ENCODE measurements at places on chromosomes 2 and 18.

- DNase-seq: no peak
These were observed 8.4 kb downstream of the GRP start for GRCh38 chr18:59228351-59228750.

- no peak for DNase-seq
These were observed 34.8 kb upstream of the PPP4R1 start for GRCh38 chr18:9649164-9649540.

DNA sequence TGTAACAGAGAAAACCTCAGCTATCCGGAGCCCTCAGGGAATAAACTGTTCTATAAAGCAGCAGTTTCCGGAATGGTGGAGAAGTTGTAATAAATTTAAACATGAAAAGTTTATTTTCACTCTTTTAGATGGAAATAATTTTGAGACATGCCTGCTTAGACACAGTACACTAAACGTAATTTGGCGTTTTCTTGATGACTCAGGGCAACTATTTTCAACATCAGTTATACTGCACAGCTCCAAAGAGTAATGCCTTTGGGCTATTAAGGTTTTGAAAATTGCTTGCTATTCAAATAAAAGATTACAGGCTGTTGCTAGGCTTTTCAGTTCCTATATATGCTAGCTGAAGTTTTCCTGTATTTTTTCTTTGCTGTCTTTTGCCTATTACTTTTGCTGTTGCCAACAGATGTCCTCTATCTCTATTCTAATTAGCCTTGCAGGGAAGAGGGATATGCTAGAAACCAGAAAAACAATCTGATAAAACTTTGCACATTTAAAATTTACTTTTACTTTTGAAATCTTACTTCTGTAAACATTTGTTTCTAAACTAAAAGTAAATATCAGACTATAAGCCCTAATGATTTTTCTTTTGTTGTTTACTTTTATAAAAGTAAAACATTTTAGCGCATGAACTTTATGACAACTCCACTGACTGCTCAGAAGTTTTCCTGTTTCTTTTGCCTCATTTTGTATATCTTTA, 113.4 kb upstream of the WDSUB1 start:
- DNase-seq: no peak

DNA sequence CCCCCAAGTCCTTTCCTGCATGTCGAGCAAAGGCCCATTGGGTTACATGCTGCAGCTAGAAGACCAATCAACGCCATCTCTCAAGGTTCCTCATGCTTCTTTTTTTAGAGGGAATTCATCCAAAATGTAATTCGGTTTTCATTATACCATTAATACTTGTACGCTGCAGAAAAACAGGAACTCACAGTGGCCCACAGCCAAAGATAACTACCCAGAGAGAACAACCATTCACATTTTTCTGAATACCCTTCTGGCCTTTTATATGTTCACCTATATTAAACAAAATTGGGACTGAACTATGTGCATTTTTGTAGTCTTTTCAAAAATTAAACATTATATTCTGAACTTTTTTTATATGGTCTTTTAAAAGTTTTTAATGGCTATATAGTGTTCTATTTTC, 25.8 kb downstream of the FARP2 start:
- DNase-seq: no peak

- DNase-seq: no peak
These were observed 75.8 kb downstream of the SDC1 start for GRCh38 chr2:20148923-20149702.

DNA sequence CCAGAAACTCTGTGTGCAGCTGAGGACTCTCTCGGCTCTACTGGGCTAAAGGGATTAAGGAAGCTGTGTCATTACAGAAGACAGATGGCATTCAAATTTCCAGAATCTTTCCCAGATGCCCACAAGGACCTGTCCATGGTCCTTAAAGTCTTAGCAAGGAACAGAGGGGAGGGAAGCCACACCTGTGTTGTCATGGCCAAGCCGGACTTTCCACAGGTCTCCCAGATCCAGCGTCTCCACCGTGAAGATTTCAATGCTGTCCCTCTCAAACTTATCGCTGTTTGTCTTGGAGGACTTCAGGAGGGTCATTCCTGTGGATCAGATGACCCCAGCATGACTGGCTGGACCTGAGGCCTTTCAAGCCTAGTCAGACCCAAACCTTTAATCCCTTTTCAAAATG, 114.5 kb downstream of the LOXHD1 start:
- no peak for DNase-seq

- DNase-seq: peak; percentile 23
These were observed 1232.3 kb upstream of the ZEB2 start for GRCh38 chr2:145752091-145752806.

- DNase-seq: no peak
These were observed at the start of gene SULT1C4 for GRCh38 chr2:108377815-108378630. TSS of gene SULT1C4 (plus strand) at chr2:108377954. CDS start at chr2:108378338, 384 bp downstream.

DNA sequence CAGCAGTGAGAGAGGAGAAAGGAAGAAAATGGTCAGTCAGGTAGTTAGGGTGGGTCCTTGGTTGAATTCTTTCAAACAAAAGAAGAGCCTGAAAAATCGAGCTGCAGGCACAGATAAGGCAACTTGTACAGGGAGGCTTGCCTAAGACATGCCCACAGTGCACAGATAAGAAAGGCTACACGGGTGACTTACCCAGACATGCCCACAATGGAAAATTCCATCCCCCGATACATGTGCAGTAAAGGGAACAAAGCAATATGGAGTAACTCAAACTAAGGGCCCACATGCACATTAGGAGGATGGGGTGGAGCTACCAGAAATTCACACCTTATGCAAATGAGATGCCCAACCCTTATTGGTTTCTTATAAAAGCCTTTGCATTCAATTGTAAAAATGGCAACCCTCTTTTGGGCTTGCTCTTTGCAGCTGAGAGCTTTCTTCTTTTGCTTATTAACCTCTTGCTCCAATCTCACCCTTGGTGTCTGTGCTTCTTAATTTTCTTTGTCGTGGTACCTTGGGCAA, 110.3 kb upstream of the RMP24 start:
- no peak for DNase-seq

- no peak for DNase-seq
These were observed 279.7 kb downstream of the RNF144A start for GRCh38 chr2:7196883-7197282.

DNA sequence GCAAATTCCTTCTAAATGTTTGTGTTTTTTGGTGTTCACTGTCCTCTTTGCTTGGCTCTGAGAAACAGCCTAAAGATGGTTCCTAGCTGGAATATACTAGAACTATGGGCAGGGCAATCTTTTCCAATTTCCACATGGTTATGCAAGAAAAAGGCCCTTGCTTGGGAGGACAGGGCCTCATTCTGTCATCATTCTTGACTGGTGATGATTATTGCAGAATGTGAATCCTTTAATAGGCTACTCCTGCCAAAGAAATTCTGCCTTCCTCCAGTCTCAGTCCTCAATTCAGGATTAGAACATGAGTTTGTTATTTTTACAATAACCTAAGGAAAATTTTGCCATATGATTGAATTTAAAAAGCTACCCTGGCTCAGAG, 218.7 kb downstream of the HNMT start:
- no peak for DNase-seq

GRCh38 chr2:129728035-129728972, 251.2 kb upstream of the RAB6C start:
- DNase-seq: no peak

- DNase-seq: peak; percentile 2
These were observed 134.6 kb downstream of the INSIG2 start for GRCh38 chr2:118222672-118223421.

- DNase-seq: no peak
These were observed 69.6 kb downstream of the RDH14 start for GRCh38 chr2:18490901-18491300.

DNA sequence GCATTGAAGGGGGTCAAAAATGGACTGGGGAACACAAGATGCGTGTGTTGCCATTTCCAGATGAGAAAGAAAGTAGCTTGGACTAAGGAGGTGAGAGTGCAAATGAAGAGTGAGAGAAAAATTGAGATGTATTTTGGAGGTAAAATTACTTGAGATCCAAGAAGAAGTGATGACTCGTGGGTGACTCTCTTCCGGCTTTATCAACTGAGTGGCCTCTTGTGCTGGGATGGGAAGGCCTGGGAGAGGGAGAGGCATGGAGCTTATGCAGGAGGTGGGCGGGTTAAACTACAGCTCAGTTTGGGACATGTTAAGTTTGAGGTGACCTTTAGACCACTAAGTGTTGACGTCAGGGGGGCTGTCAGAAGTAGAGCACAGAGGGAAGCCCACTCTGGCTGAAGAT, 34.9 kb downstream of the SULT1C2 start:
- DNase-seq: no peak

GRCh38 chr2:45629971-45630370, 18.9 kb upstream of the SRBD1 start:
- DNase-seq: no peak

DNA sequence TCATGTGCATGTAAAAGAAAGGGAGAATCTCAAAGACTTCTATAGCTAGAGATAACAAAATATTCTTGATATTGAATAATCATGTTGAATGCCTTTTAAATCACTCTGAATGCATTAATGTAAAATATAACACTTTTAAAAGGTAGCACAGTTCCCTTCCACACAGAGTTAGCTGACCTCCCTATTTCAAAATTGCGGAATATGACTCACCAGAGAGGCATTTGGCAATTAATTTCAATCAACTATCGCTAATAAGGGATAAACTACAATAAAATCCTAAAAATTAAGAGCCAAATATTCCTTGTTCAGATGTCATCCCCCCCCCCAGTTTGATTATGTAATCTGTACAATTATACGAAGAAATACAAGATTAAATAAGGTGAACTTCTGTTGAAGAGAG, 29.3 kb downstream of the ZC3H15 start:
- DNase-seq: no peak

- no peak for DNase-seq
These were observed 373.5 kb downstream of the SOX11 start for GRCh38 chr2:6065703-6066102.

DNA sequence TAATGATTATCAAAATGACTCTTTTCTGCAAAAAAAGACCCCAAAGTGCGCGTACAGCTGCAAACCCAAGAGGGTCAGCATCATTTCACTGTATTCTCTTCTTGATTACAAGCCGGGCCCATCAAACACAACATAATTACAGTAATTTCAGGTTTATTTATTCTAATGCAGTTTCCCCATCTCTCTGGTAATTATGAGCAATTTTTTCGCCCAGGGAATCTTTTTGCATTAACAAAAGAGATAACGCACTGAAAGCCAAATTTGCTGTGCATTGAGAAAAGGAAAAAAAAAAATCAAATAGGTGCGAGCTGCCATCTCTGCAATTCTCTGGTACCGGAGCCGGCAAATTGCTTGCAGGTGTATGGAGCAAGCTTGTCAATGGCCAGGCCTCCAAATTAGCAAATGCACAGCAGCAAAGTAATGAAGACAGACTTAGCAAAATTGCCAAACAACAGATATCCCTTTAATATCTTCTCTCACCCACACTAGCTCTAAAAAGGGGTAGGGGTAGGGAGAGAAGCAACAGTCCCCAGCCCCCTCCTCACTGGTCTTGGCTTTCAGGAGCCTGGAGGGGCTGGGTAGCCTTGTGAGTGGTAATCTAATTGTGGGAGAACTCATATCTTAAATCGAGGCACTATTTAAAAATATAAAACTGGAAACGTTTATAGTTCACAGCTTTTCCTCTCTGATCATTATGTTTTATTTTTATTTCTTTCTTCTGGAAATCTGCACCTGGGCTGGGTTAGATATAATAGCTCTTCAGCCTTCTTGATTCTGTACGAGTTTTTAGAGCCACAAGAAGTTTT, 6.7 kb downstream of the DLX1 start:
- DNase-seq: no peak

- peak; percentile 78 for DNase-seq
These were observed 1.1 kb upstream of the CXCR4 start for GRCh38 chr2:136118819-136119716.

GRCh38 chr18:7822435-7823331, 255.6 kb downstream of the PTPRM start:
- no peak for DNase-seq

DNA sequence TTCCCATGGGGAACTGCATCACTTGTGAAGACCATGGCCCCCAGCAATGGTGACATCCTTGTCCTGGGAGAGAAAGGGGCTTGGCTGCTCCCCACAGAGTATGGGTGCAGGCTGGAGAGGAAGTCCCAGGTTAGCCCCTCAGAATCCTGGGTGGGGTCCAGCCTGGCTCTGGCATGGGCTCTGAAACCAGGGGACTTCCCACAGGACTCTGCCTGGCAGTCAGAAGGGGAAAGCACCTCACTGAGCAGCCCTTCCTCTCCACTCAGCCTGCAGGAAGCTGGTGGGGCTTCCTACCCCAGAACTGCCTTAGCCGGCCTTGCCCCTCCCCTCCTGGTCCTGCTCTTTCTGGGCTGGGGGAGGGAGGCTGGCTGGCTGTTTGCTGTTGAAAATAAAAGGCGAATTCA, 3.7 kb downstream of the NEURL3 start:
- DNase-seq: no peak

- DNase-seq: no peak
These were observed 225.3 kb upstream of the HDAC4 start for GRCh38 chr2:239625971-239626734.
